Activated T-helper 2 cell treated with anti-CD3 and anti-CD28 coated beads, Interferon-gamma antibody, Interleukin-2, Interleukin-4, amounts not matched to agents 10 μg/mL and 5 μg/mL and 100 μg/mL, durations not matched to agents 14 hours and 24 hours and 36 hours (primary cell): ENCODE measurements at places on chromosomes 12 and 14. TPM values are rescaled to one million over a fixed set of nuclear protein-coding genes. Genes with fewer than 3 reads are reported as not detected.

DNA sequence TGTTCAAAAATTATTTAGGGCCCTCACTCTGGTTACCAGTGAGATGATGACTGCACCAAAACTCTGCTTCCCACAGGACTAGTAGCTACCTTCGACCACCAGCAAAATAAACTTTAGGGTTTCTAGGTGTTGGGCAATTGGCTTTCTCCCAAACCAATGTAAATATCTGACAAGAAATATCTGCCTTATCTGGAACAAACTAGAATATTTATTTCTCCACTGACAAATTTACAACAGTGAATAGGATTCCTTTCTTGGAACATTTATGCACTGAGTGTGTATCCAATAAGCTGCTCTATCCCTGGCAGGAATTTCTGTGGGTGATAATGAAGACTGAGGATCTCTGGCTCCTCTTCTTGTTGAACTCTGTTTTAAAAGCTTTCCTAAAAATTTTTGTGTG, 148.6 kb downstream of the SLC6A15 start:
- no peak for DNase-seq
- H3K4me1 ChIP-seq, result no peaks in the 10 kb centered on the region
- H3K27me3 ChIP-seq, result no peaks in the 10 kb centered on the region
- no peaks in the 10 kb centered on the region for H3K36me3 ChIP-seq

GRCh38 chr12:89733579-89734201, 25.1 kb upstream of the ATP2B1 start:
- no peak overlapping the region for H3K27ac ChIP-seq
- H3K27me3 ChIP-seq, result no peaks in the 10 kb centered on the region
- H3K4me3 ChIP-seq, result no peak overlapping the region
- peaks cover 7% of the 10 kb centered on the region for H3K4me1 ChIP-seq

GRCh38 chr12:129080391-129080790, 227.1 kb downstream of the GLT1D1 start:
- no peak overlapping the region for H3K27ac ChIP-seq
- no peak overlapping the region for H3K4me3 ChIP-seq
- no peaks in the 10 kb centered on the region for H3K36me3 ChIP-seq
- no peaks in the 10 kb centered on the region for H3K4me1 ChIP-seq
- DNase-seq, result no peak

DNA sequence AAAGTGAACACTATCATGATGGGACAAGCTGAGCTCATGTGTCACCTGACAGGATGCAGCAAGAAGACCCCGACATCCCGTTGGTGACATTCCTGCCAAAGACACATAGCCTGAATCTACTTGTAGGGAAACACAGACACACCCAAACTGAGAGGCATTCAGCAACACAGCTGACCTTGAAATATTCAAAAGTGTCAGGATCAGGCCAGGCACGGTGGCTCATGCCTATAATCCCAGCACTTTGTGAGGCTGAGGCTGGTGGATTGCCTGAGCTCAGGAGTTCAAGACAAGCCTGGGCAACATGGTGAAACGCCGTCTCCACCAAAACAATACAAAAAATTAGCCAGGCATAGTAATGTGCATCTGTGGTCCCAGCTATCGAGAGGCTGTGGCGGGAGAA, 232.0 kb upstream of the PLXNC1 start:
- no peak for DNase-seq
- H3K4me1 ChIP-seq, result no peaks in the 10 kb centered on the region
- H3K36me3 ChIP-seq, result no peaks in the 10 kb centered on the region
- no peak overlapping the region for H3K27ac ChIP-seq
- H3K4me3 ChIP-seq, result no peak overlapping the region

GRCh38 chr12:107138990-107139389, 45.6 kb upstream of the CRY1 start:
- no peaks in the 10 kb centered on the region for H3K4me1 ChIP-seq
- H3K4me3 ChIP-seq, result no peak overlapping the region
- no peaks in the 10 kb centered on the region for H3K36me3 ChIP-seq

- H3K27ac ChIP-seq, result no peak overlapping the region
- no peak for DNase-seq
- H3K36me3 ChIP-seq, result peaks cover 24% of the 10 kb centered on the region
- H3K4me3 ChIP-seq, result no peak overlapping the region
- no peaks in the 10 kb centered on the region for H3K27me3 ChIP-seq
These were observed 44.7 kb upstream of the AMIGO2 start for GRCh38 chr12:47124451-47124850.

DNA sequence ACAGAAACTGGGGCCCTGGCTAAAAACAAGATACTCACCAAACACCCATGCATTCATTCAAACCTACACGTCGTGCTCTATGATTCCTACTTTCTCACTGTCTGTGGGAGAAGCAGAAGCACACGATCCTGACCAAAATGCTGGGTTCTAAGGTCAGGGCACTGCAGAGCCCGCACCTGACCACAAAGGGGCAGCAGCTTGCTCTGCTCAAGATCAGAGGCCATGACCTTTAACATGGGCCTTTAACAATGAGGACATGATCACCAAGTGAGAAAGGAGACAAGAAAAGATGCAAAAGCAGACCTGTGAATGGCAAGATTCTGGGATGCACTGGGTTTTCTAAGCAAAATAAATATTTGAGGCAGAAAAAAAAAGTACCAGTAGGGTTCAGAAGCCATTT, 40.1 kb upstream of the VPS33A start:
- H3K36me3 ChIP-seq, result peaks cover 27% of the 10 kb centered on the region
- H3K27me3 ChIP-seq, result no peaks in the 10 kb centered on the region
- H3K4me1 ChIP-seq, result no peaks in the 10 kb centered on the region
- H3K4me3 ChIP-seq, result no peak overlapping the region

- peaks cover 3% of the 10 kb centered on the region for H3K27me3 ChIP-seq
- no peak overlapping the region for H3K4me3 ChIP-seq
- DNase-seq, result no peak
- H3K4me1 ChIP-seq, result no peaks in the 10 kb centered on the region
- no peaks in the 10 kb centered on the region for H3K36me3 ChIP-seq
These were observed 115.4 kb upstream of the DYRK2 start for GRCh38 chr12:67533159-67533558.

DNA sequence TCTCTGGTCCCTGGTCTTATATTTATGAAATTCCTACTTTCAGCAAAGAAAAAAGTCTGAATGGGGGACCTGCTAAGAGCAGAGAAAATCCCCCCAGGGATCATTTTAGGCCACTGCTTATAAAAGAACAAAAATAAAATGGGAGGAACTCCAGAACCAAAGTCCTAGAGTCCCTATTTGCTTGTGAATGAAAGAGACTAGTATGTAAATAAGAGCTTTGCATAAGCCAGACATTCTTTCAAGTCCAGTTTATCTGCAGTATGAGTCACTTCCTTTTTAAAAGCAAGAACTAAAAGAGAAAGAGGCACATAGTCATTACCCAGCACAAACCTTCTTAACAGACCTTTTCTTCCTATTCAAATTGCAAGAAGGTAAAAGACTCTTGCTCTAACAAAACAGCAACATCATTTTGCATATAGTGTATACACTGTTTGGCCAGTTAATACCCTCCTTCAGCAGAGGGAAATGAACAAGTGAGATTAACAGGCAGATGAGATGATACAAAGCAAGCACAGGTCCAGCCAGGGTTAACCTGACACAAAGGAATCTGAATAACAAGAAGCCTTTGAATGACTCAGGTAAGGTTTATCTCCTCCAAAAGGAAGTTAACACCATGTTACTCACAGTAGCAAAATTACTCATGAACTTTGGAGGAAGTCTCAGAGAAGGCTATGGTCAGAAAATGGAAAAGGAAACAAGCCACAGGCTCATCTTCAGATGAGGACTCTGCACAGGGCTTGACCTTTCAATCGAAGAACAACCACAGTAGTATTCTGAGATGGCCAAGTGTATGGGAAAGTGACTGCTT, 87.3 kb downstream of the PHLDA1 start:
- DNase-seq, result no peak
- H3K36me3 ChIP-seq, result peaks cover 4% of the 10 kb centered on the region
- peaks cover 32% of the 10 kb centered on the region for H3K4me1 ChIP-seq
- H3K27me3 ChIP-seq, result no peaks in the 10 kb centered on the region
- peak overlapping the region; percentile 97 for H3K27ac ChIP-seq

- H3K4me3 ChIP-seq, result peak overlapping the region; percentile 38
- H3K27ac ChIP-seq, result peak overlapping the region; percentile 86
- peaks cover 44% of the 10 kb centered on the region for H3K4me1 ChIP-seq
- peaks cover 17% of the 10 kb centered on the region for H3K27me3 ChIP-seq
- peaks cover 7% of the 10 kb centered on the region for H3K36me3 ChIP-seq
These were observed 12.4 kb downstream of the IL22 start for GRCh38 chr12:68240975-68241374.

DNA sequence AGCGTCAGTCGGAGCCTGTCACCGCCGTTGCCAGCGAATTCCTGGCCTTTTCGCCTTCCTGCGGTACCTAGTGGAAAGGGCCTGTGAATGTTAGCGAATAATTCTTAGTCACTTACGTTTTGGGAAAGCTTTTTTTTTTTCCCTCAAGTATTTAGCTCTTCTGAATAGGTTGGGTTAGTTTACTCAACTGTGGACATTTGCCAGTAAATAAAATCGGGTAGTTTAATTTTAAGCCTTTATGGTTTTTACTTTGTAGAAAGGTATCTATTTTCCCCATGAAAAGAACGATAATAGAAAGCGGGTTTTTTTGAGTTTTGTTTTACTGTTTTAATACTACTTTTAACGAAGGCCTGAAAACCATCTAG, 1.7 kb downstream of the YY1 start:
- H3K27ac ChIP-seq, result peak overlapping the region; percentile 83
- peaks cover 53% of the 10 kb centered on the region for H3K36me3 ChIP-seq
- H3K4me3 ChIP-seq, result peak overlapping the region; percentile 87

DNA sequence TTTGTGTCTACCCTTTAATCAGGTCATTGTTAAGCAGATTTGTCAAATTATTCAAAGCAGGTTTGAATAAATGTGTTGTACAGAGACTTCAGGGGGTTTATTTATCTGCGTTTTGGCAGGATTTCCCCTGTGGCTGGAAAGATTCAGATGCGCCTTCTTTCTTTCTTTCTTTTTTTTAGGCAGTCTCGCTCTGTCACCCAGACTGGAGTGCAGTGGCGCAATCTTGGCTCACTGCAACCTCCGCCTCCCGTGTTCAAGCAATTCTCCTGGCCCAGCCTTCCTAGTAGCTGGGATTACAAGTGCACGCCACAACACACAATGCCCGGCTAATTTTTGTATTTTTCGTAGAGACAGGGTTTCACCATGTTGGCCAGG, 6.3 kb upstream of the NANOGNB start:
- H3K4me1 ChIP-seq, result no peaks in the 10 kb centered on the region
- H3K4me3 ChIP-seq, result no peak overlapping the region
- H3K36me3 ChIP-seq, result no peaks in the 10 kb centered on the region
- DNase-seq, result no peak

DNA sequence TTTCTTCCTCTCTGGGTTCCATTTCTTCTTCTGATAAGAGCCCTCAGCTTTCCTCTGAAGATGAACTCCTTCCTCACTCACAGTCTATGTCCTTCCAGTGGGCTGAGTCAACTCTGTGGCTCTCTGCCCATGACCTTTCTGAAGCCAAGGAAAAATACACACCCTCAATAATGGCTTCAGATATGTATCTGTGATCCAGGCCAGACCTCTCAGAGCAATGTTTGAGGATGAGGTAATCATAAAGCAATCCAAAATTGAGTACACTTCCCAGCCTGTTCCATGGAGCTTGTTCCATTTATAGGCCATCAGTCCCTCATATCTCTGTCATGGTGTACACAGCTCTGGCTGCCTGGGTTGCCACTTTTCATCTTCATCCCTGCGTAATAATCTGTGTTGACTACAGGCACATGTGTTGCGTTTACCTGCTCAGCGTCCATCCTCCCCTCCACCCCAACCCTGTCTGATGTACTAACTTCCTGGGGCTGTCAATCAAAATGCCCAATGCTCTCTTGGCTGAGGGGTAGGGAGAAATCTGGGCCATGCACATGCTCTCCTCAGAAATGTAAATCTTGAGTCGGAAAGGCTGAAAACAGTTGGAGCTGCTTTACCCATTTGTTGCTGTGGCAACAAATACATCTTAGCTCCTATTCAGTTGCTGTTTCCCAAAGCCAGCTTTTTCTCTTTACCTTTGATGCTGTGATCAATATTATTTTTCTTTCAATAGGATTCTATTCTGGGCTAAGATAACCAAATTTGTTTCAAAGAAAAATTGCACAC, 377.8 kb upstream of the TMEM132C start:
- no peaks in the 10 kb centered on the region for H3K36me3 ChIP-seq
- no peak overlapping the region for H3K4me3 ChIP-seq
- DNase-seq, result no peak
- H3K27me3 ChIP-seq, result no peaks in the 10 kb centered on the region

DNA sequence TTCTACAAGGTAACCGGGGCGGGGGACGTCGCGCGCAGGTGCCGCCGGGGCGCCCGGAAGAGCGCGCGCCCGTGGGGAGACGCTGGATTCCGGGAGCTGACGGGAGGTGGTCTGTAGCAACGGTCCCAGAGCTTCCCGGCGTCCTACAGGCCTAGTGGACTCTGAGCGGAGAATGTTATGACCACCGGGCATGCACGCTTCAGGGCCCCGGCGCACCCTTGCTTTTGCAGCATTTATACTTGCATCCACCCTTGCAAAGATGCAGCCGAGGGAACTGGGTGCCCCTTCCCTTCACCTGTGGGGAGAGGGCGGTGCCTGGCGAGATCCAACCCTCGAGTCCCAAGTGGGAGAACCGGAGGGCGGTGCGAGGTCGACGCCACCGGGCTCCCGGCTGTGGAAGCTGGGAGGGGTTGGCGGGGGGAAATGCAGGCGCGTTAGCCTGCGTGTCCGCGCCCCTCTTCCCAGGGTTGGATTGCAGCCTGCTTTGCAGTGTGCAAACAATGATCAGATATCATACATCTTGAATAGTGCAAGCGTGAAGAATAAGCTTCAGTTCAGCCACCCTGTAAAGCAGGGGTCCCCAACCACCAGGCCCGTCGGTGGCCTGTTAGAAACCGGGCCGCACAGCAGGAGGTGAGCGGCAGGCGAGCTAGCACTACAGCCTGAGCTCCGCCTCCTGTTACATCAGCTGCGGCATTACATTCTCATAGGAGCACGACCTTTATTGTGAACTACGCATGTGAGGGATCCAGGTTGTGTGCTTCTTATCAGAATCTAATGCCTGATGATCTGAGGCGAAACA, 576 bp downstream of the ERP29 start:
- peaks cover 52% of the 10 kb centered on the region for H3K36me3 ChIP-seq
- H3K27ac ChIP-seq, result peak overlapping the region; percentile 86
- DNase-seq, result peak; percentile 67
- no peaks in the 10 kb centered on the region for H3K27me3 ChIP-seq
- peaks cover 41% of the 10 kb centered on the region for H3K4me1 ChIP-seq
- peak overlapping the region; percentile 94 for H3K4me3 ChIP-seq

The LRRC10 gene
- not detected in 2 replicates for total RNA-seq

The SPIC gene
- total RNA-seq, result not detected in 2 replicates

The RERG gene
- total RNA-seq, result not detected in 2 replicates

The GPR137C gene
- total RNA-seq, result 0.07 and 0.27 TPM in 2 replicates

The GOLGA5 gene
- total RNA-seq, result 22.5 and 23.4 TPM in 2 replicates
